ENCODE measurements at places on chromosomes 1 and 21.

- no peak for DNase-seq
Measured at GRCh38 chr1:109850827-109851226, 59.8 kb upstream of the CSF1 start.

- no peak for DNase-seq
Measured at GRCh38 chr1:31423418-31423947, 10.5 kb downstream of the SERINC2 start.

- DNase-seq = no peak
Measured at GRCh38 chr1:147539122-147539575, 2.2 kb upstream of the BCL9 start.

GRCh38 chr1:231919886-231920285 lies 293.3 kb downstream of the DISC1 start:
- no peak for DNase-seq

DNA sequence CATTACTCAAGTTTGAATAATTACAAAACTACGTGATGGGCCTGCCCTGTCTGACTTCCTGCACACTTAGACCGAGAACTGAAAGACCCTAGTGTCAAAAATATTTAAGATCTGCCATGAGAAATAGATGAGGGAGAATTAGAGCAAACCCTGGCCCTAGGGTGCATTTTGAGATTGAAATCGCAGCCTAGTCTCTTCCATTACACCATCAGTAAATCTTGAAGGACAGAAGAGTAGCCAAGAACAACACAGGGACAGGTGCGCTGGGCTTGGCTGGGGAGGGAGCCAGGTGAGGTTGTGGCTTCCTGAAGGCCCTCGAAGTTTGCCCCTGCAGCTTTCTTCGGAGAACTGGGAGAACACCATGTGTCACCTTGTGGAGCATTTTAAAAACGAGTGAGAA lies 36.7 kb upstream of the KIF26B start:
- DNase-seq = no peak

GRCh38 chr1:63935143-63935542 lies 161.3 kb downstream of the ROR1 start:
- DNase-seq = no peak

DNA sequence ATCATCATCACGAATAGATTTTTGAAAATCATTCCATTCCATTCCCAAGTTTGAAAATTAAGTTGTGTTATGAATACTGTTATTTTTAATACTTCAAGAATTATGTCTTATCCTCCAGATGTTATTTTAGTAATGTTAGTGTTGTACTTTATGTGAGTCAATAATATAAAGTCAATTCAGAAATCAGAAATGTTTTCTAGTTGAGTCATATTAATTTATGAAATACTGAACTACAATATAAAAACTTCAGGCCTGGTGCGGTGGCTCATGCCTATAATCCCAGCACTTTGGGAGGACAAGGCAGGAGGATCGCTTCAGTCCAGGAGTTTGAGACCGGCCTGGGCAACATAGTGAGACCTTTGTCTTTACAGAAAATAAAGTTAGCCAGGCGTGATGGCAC lies 38.4 kb upstream of the GPR25 start:
- DNase-seq = no peak

DNA sequence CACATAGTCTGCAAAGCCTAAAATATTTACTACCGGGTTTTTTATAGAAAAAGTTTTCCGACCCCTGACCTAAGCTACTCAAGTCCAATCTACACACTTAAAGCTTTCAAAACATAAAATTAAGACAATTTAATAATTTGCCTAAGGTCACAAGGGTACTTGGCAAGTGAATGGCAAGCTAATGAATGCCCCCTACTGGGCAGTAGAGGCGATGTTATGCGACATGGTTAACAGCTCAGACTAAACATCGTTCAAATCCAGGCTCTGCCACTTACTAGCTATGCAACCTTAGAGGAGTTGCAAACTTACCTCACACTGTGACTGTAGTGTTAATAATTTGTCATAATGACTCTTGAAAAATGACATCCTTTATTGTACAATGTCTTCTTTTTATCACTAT lies 317.2 kb upstream of the NFIA start:
- no peak for DNase-seq

- DNase-seq = no peak
Measured at GRCh38 chr1:160404094-160404493, 3.7 kb downstream of the VANGL2 start.

GRCh38 chr21:15149600-15150224 lies 84.9 kb upstream of the NRIP1 start:
- no peak for DNase-seq

DNA sequence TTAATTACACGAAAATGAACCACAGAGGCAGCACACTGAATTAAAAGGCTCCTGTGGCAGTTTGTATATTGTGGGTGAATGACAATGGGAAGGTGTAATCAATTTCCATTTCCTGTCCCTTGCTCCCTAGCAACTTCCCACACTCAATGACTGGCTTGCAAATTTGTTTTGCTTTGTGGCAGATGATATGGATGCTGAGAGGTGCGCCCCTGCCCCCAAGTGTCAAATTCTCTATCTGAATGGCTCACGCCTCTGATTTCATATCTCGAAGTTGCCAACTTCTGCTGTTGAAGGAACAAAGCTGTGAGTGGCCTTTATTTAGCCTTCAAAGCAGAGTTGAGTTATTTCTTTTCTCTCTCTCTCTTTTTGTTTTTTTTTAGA lies 86.0 kb downstream of the FOXD2 start:
- no peak for DNase-seq

GRCh38 chr21:31475223-31475622 lies 131.2 kb upstream of the TIAM1 start:
- no peak for DNase-seq

DNA sequence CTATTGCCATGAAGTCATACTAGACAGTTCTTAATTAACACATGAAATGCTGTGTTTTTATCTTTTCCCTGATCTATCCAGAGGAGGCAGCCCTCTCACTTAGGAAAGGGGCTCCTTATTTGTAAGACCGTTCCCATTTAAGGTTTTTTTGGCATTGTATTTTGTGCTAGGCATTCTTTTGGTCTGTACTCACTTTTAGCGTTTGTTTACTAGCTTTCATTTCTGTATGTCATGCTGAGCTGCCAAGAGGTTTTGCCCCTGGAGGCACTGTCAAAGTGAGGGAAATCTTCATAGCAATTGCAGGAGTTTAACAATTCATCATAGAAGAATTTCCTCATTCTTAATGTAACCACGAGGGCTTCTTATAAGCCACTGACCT lies 59.5 kb downstream of the MTR start:
- no peak for DNase-seq

- no peak for DNase-seq
Measured at GRCh38 chr1:2301607-2302291, 73.6 kb downstream of the SKI start.

DNA sequence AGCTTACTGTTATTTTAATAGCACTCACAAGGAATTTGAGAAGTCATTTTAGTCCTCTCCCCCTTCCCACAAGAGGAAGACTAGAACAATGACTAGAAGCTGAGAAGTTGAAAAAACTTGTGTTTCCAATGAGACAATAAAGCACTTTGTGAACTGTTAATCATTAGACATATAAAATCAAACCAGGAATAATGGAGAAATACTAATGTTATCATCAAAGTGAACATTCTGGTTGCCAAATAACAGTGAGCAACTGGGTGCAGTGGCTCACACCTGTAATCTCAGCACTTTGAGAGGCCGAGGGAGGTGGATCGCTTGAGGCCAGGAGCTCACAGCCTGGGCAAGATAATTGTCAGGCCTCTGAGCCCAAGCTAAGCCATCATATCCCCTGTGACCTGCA lies 54.0 kb upstream of the RASAL2 start:
- DNase-seq = no peak

GRCh38 chr1:14259191-14259757 lies 339.2 kb upstream of the KAZN start:
- DNase-seq = peak; percentile 77

DNA sequence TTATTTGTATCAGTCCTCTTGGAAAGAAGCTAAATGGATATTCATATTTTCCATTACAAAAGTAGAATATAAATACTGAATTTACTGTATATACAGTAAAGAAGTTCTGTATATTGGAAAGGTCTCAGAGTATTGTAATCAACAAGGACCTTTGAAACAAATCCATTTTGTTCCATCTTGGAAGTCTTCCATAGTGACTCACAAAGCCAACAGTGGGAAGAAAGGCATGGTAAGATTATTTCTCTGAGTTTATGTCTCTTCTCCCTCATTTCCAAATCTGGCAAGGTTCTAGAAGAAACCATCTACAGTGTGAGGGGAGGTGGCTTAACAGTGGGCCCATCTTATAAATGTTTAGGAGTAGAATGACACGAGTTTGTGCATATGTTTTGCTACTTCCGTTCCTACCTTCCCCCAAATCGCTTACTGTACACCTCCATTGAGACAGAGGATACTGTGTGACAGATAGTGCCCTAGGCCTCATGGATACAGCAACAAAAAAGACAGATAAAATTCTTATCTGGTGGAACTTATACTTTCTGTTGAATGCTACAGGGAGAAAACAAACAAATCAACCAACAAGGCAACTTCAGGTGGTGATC lies 22.1 kb upstream of the SSX2IP start:
- DNase-seq = no peak

GRCh38 chr1:228647523-228648444 lies 87.5 kb upstream of the RHOU start:
- no peak for DNase-seq

- DNase-seq = no peak
Measured at GRCh38 chr1:43321331-43321891, 16.2 kb upstream of the MPL start.

DNA sequence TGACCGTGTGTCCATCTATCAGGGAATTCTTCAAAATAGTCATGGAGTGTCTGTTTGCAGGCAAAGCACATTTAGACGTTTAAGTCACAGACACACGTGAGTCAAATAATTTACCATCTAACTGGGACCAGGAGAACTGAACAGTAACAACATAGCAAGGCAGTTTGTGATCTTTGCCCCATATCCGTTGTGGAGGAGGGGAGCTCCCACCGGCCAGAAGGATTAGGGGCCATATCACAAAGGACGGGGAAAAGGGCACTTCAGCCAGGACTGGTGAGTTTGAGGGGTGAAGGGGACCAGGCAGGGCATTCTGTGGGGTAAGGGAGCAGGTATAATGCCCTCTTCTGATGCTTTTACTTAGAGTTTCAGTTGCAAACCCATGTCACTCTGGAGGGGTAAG lies 22.9 kb downstream of the ELAPOR1 start:
- no peak for DNase-seq

- DNase-seq = no peak
Measured at GRCh38 chr1:40884055-40884795, 22.1 kb upstream of the CITED4 start.

DNA sequence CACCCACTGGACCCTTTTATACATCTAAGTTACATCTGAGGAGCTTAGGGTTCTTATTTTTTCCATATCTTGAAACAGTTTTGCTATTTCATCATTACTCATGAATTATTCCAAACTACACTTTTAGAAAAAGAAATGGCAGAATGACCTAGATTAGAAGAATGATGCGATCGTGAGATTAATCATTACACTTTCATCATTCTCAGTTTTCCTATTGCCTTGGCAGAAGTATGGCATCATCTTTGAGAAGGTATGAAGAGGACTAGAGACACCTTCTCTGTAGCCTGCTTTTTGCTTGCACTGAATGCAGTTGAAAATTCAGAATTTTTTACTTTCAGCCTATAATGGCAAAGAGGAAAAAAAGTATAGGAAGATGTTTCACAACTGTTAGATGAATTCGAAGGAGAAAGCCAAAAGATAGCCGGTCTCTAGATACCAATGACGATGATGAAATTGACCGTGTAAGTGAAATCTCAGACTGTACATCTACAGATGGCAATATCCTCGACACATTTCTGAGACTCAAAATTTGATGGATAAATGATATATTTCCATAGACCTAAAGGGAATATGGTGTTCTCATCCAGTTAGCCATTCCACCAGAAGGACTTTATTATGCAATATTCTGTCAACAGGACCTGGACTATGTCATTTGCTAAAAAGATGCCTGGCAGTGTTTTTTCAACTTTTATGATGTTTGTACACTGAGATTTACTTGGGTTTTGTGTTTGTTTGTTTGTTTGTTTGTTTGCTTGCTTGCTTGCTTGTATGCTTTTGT lies 191.8 kb downstream of the TOMM20 start:
- DNase-seq = no peak

DNA sequence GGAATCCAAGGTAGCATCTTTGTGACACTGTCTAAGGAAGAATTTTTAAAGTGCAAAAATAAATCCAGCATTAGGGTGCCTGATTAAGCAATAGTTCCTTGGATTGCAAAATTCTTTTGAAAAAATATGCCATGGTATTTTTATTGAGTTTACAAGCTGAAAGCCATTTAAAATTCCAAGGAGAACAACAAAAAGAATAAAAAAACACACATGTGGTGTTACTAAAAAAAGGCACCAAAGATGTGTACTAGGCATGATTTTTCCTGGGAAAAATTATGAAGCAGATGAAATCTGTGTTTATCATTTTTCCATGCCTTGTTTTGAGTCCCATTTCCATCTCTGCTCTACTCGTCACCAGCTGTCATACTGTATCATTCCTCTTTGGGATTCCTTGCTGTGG lies 157.0 kb upstream of the ZNHIT6 start:
- no peak for DNase-seq

All from amygdala (tissue), 56 donors.